Diencephalon (tissue), 1 donor: ENCODE measurements at places on chromosomes 4 and X. TPM values are rescaled to one million over a fixed set of nuclear protein-coding genes. Genes with fewer than 3 reads are reported as not detected.

The ZNF595 gene
- total RNA-seq: 44.1 TPM

The PDZD4 gene
- total RNA-seq: 125 TPM

The CRMP1 gene
- 489 TPM for total RNA-seq

The ZBED1 gene
- total RNA-seq: 46.1 TPM

The PHEX gene
- total RNA-seq: 1.4 TPM

The TMPRSS11B gene
- total RNA-seq: not detected

The GAGE1 gene
- total RNA-seq: not detected

The CDKL2 gene
- 80.3 TPM for total RNA-seq

The DRD5 gene
- 3.0 TPM for total RNA-seq

The SUPT20HL1 gene
- not detected for total RNA-seq

The ARSJ gene
- total RNA-seq: 1.2 TPM

The PGAM4 gene
- not detected for total RNA-seq

The TMEM187 gene
- total RNA-seq: 2.1 TPM

The TEX13D gene
- not detected for total RNA-seq

The NHSL2 gene
- 4.8 TPM for total RNA-seq

The MYOZ2 gene
- total RNA-seq: 1.8 TPM

The RTL9 gene
- 1.6 TPM for total RNA-seq

The UGT8 gene
- total RNA-seq: 15.0 TPM

The GAGE12F gene
- total RNA-seq: not detected

The SSX4 gene
- total RNA-seq: not detected

The SPACA5 gene
- total RNA-seq: not detected

The JADE1 gene
- total RNA-seq: 33.2 TPM

The SNX12 gene
- 59.5 TPM for total RNA-seq

The MAGEA2B gene
- not detected for total RNA-seq

The NUDT10 gene
- total RNA-seq: 37.1 TPM

The SAGE1 gene
- not detected for total RNA-seq

The HTR2C gene
- total RNA-seq: 27.9 TPM

The RHOXF2B gene
- not detected for total RNA-seq

The CNKSR2 gene
- 54.7 TPM for total RNA-seq

The GNRHR gene
- total RNA-seq: 0.23 TPM

The RASL11B gene
- 6.7 TPM for total RNA-seq

The SSX2 gene
- not detected for total RNA-seq

The ARHGAP24 gene
- total RNA-seq: 15.0 TPM

The HDAC6 gene
- 87.2 TPM for total RNA-seq

The RASGEF1B gene
- 104 TPM for total RNA-seq

The KLHL15 gene
- 30.2 TPM for total RNA-seq

The CYSLTR1 gene
- 1.6 TPM for total RNA-seq

The HDX gene
- total RNA-seq: 13.8 TPM

The SPON2 gene
- 5.1 TPM for total RNA-seq

The SOX3 gene
- 3.7 TPM for total RNA-seq

The BEX5 gene
- 57.9 TPM for total RNA-seq

The NKX3-2 gene
- not detected for total RNA-seq

The ZMYM3 gene
- 44.1 TPM for total RNA-seq

The MTNR1A gene
- total RNA-seq: 2.8 TPM

The SATL1 gene
- total RNA-seq: 2.5 TPM

The ATP2B3 gene
- 15.0 TPM for total RNA-seq

The NPY2R gene
- total RNA-seq: 5.3 TPM

The RAB41 gene
- total RNA-seq: not detected

The SHOX gene
- 0.23 TPM for total RNA-seq

The CT45A2 gene
- total RNA-seq: not detected

The GALNTL6 gene
- 68.5 TPM for total RNA-seq

The PCDH18 gene
- 34.4 TPM for total RNA-seq

The TMEM31 gene
- total RNA-seq: not detected
